ENCODE measurements at places on chromosomes 7 and 10.

DNA sequence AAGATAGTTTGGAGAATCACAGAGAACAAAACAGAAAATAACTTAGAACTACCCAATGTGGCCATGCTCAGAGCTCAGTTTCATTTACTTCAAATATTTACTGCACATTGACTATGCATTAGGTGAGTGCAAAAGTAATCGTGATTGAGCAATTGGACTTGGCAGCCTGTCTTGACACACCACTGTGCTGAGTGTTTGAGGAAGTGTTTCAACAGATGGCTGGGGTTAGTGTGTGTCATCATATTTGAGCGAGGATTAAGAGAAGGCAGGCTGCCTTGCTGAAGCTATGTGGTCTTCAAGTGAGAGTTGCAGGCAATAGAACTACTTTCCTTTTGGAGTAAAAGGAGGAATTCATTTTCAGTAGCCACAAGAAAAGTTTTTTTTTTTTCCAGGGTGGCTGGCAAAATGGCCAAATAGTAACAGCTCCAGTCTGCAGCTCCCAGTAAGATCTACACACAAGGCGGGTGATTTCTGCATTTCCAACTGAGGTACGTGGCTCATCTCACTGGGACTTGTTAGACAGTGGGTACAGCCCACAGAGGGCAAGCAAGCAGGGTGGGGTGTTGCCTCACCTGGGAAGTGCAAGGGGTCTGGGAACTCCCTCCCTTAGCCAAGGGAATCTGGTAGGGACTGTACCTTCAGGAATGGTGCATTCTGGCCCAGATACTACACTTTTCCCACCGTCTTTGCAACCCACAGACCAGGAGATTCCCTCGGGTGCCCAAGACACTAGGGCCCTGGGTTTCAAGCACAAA, 37.6 kb downstream of the AKR1C4 start:
- DNase-seq: no peak

GRCh38 chr7:105742787-105743186, 133.6 kb downstream of the ATXN7L1 start:
- DNase-seq: no peak

DNA sequence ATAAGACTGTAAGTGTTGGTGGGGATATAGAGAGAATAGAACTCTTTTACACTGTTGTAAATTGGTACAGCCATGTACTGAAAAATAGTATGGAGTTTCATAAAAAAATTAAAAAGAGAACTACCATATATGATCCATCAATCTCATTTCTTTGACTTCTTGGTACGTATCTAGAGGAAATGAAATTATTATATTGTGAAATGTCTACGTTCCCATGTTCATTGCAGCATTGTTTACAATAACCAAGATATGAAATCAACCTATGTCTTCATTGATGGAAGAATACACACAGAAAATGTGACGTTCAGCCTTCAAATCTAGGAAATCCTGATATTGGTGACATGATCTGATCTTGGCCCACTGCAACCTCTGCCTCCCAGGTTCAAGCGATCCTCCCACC, 32.0 kb downstream of the SHOC2 start:
- no peak for DNase-seq

- no peak for DNase-seq
Measured at GRCh38 chr10:34430685-34431084, 384.4 kb downstream of the PARD3 start.

GRCh38 chr10:63054889-63055611, 78.1 kb upstream of the NRBF2 start:
- DNase-seq: no peak

GRCh38 chr7:2196381-2197378, 36.1 kb downstream of the MAD1L1 start:
- DNase-seq: no peak

GRCh38 chr10:107141524-107142061, 22.9 kb downstream of the SORCS1 start:
- no peak for DNase-seq

- DNase-seq: no peak
Measured at GRCh38 chr7:102264367-102264891, 22.2 kb upstream of the SH2B2 start.

Measured in activated T-helper 1 cell treated with anti-CD3 and anti-CD28 coated beads, Interleukin-2, amount 50 U/mL, for 16 hours (primary cell).